ENCODE measurements at places on chromosomes 3 and 15.

GRCh38 chr3:122014741-122015140 lies 7.3 kb downstream of the ILDR1 start:
- no peaks in the 10 kb centered on the region for H3K27me3 ChIP-seq
- no peak for DNase-seq
- H3K4me3 ChIP-seq: no peak overlapping the region
- no peaks in the 10 kb centered on the region for H3K4me1 ChIP-seq

DNA sequence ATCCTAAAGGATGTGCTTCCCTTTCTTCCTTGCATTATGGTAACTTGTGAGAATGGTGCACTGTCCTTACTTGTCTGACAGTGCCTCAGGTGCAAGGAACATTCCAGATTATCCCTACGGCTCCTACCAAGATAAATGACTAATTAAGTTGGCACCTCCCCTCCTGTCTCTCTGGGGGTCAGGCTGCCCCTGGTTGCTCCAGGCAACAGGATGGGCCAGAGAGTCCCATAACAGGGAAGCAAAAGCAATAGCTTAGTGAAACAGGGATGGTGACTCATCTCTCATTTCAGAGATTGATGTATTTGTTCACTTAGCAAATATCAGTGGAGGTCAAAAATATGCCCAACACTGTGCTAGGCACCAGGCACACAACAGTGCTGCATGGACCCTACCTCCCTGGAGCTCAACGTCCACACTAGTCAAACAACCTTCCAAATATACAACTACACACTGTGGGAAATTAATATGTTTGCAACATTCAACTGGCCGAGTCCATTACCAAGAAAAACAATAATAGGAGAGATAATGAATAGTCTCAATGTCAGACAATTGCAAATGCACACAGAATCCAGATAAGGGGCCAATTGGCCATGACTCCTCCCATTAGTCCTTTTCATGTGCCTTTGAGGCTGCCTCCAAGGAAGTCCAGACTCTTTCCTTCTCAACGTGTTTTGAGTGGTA lies 249.0 kb downstream of the TLE3 start:
- peak; percentile 4 for DNase-seq
- H3K36me3 ChIP-seq: no peaks in the 10 kb centered on the region
- H3K4me1 ChIP-seq: peaks cover 16% of the 10 kb centered on the region
- H3K27ac ChIP-seq: no peak overlapping the region
- H3K4me3 ChIP-seq: no peak overlapping the region
- peaks cover 6% of the 10 kb centered on the region for H3K27me3 ChIP-seq

GRCh38 chr3:140529096-140529495 lies 148.8 kb upstream of the TRIM42 start:
- H3K27me3 ChIP-seq: no peaks in the 10 kb centered on the region
- no peak overlapping the region for H3K4me3 ChIP-seq
- H3K27ac ChIP-seq: no peak overlapping the region
- H3K4me1 ChIP-seq: peaks cover 3% of the 10 kb centered on the region

DNA sequence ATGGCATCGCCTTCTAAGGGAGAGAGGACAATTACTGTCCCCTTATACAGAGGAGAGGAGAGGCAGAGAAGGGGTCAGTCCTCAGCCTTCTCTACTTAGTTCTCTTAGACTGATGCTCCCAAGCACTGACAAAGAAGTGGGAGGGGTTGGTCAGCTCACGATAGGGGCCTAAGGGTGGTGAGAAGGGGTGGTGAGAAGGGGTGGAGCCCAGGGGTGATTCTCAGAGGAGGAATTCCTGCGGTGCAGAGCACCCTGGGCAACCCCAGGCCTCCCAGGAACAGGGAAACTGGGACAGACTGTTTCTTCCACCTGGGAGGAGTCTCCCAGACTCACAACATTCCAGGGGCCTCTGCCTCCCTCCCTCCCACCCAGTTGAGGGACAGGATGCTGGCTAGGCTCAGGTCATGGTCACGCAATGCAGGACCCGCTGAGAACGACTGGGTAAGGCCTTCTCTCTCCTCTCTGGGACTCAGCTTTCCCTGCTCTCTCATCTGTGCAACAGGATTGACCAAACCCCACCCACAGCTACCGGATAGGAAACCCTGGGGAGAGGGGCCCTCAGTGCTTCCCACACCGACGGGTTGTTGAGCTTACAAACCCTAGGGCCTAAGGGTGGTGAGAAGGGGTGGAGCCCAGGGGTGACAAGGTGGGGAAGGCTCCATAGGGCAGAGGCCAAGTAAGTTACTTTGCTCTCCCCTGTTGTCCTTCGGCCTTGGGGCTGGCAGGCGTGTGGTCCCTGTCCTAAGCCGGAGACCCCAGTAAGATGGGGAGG lies 1.5 kb downstream of the TPRA1 start:
- no peaks in the 10 kb centered on the region for H3K36me3 ChIP-seq
- H3K27ac ChIP-seq: peak overlapping the region; percentile 92
- peak; percentile 87 for DNase-seq
- H3K4me3 ChIP-seq: peak overlapping the region; percentile 94

DNA sequence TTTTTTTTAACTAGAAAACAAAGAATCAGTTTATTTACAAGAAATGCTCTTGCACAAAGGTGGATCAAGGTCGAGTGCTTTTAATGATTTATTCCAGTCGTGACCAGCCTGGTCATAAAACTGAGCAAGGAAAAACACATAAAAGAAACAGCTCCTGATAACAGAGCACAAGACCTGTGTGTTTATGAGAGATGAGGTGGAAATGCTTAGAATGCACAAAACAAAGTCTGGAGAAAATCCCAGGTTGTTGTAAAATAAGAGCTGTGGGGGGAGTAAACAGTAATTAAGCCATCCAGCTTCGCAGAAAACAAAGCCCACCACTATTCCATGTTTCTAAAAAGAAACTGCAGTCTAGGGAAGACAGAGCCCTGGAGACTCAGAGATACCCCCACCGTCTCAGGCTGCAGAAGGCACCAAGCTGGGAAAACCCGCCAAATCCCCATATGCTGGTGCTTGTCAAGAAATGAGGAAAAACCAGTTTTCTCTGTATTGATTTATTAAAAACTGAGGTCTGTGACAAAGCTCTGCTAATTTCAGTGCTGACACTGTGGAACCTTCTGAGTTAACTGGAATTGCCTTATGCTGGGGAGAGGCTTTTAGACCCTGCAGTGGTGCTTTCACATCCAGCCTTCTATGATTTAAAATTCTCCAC lies 139.3 kb downstream of the ADAMTS17 start:
- H3K4me1 ChIP-seq: no peaks in the 10 kb centered on the region
- no peaks in the 10 kb centered on the region for H3K27me3 ChIP-seq
- DNase-seq: no peak
- H3K36me3 ChIP-seq: no peaks in the 10 kb centered on the region
- H3K4me3 ChIP-seq: no peak overlapping the region
- no peak overlapping the region for H3K27ac ChIP-seq

GRCh38 chr3:31137718-31138465 lies 243.4 kb upstream of the GADL1 start:
- DNase-seq: peak; percentile 13
- H3K27me3 ChIP-seq: no peaks in the 10 kb centered on the region
- peaks cover 7% of the 10 kb centered on the region for H3K4me1 ChIP-seq
- H3K4me3 ChIP-seq: no peak overlapping the region
- H3K27ac ChIP-seq: no peak overlapping the region
- no peaks in the 10 kb centered on the region for H3K36me3 ChIP-seq

DNA sequence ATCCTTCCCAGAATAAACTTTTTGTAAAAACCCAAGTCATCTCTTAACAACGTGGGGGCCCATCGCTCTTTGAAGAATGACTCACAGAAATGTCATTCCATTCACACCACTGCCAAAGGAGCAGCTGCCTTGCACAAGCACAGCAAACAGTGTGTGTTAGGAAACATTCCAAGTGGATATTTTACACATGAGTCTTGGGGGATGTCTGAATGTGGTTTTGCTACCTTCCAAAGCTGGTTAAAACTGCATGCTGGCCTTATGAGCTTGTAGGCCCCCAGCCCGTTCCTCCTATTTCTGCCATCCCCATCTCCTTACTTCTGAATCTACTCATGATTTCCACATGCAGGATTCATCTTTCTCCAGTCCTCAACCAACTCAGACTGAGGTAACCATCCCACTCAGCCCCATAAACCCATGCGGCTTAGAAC lies 130.8 kb downstream of the CPNE4 start:
- H3K27me3 ChIP-seq: no peaks in the 10 kb centered on the region
- peak overlapping the region; percentile 39 for H3K4me3 ChIP-seq
- no peaks in the 10 kb centered on the region for H3K36me3 ChIP-seq
- H3K4me1 ChIP-seq: peaks cover 33% of the 10 kb centered on the region

DNA sequence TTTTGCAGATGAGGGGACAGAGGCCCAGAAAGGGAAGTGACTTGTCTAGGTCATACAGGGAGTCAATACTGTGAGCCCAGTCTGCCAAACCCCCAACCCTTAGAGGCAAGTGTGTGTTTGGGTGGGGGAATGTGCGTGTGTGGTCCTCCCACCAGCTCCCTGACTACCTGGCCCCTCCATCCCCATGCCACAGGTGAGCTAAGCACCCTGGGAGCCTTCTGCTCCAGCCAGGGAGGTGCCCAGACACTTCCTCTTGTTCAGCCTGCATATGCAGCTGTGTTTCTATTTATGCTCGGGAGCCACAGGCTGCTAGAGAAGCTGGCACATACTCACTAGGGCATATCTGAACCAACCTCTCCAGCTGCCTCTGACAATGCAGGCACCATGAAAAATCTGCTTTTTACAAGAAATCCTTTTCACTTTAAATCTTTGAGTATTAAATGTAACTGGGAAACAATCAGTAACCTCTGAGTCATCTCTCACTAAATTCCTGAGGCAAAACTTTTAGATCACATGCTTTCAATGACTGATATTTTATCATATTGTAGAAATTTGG lies 20.7 kb downstream of the TBC1D2B start:
- H3K4me3 ChIP-seq: 0 out of 2 replicates have a peak overlapping the region, but pooled peaks have one; percentile 36
- peak overlapping the region; percentile 68 for H3K27ac ChIP-seq
- 0 out of 2 replicates have a peak, but pooled peaks cover 8% of the 10 kb centered on the region for H3K36me3 ChIP-seq
- H3K27me3 ChIP-seq: no peaks in the 10 kb centered on the region

DNA sequence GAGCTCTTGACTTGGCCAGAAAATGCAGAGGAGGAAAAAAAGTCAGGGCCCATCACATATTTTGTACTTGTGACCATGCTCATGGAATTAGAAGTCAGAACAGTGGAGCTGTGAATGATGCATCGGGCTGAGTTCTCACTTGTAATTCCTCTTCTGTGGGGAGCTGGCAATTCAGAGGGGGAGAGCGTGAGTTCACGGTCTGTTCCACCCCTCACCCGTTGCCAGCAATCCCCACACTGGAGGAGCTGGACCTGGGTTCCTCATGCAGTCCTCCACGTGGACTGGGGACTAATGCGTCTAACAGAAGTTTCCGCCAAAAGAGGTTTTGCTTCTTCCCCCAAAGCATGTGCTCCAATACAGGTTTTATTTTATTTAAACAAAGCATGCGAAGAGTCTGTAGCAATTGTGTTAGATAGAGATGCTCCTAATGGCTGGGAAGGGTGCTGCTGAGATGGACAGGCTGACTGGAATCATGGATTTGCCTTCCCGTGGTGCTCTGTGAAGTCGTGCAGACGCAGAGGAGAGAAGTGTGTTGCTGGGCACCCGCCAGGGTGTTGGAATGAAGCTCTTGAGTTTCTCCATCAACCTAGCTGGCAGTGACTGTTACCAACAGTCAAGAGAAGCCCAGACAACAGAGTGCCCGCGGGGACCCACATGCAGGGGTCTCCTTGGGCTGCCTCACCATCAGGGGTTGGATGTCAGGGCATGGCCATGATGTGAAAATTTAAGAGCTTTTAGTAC lies 77.4 kb upstream of the PCSK6 start:
- no peaks in the 10 kb centered on the region for H3K4me1 ChIP-seq
- no peaks in the 10 kb centered on the region for H3K27me3 ChIP-seq
- H3K27ac ChIP-seq: no peak overlapping the region

- no peak overlapping the region for H3K27ac ChIP-seq
- no peaks in the 10 kb centered on the region for H3K36me3 ChIP-seq
- peaks cover 9% of the 10 kb centered on the region for H3K4me1 ChIP-seq
- DNase-seq: no peak
- H3K4me3 ChIP-seq: no peak overlapping the region
Measured at GRCh38 chr15:69472046-69472445, 19.4 kb downstream of the RPLP1 start.

DNA sequence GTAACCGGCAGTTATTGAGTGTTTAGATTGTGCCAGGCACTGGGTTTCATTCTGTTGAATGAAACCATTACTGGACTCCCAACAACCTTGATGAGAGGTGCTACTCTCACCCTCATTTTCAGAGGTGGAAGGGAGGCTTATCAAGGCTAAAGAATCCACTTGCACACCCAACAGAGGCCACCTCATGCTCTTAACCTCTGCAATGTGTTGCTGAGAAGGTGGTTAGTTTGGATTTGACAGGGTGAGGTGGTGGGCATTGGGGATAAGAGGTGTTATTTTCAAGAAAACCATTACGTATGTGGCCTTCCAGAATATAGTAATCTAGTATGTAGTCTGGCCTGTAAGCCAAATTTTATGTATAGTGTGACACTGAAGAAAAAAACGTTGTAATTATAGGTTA lies 73.1 kb downstream of the FHIT start:
- H3K27me3 ChIP-seq: no peaks in the 10 kb centered on the region
- H3K36me3 ChIP-seq: no peaks in the 10 kb centered on the region
- H3K27ac ChIP-seq: no peak overlapping the region
- H3K4me3 ChIP-seq: no peak overlapping the region

- H3K4me1 ChIP-seq: no peaks in the 10 kb centered on the region
- no peak overlapping the region for H3K27ac ChIP-seq
- H3K27me3 ChIP-seq: no peaks in the 10 kb centered on the region
- DNase-seq: no peak
- H3K36me3 ChIP-seq: no peaks in the 10 kb centered on the region
- no peak overlapping the region for H3K4me3 ChIP-seq
Measured at GRCh38 chr15:54304321-54304720, 326.1 kb downstream of the UNC13C start.

DNA sequence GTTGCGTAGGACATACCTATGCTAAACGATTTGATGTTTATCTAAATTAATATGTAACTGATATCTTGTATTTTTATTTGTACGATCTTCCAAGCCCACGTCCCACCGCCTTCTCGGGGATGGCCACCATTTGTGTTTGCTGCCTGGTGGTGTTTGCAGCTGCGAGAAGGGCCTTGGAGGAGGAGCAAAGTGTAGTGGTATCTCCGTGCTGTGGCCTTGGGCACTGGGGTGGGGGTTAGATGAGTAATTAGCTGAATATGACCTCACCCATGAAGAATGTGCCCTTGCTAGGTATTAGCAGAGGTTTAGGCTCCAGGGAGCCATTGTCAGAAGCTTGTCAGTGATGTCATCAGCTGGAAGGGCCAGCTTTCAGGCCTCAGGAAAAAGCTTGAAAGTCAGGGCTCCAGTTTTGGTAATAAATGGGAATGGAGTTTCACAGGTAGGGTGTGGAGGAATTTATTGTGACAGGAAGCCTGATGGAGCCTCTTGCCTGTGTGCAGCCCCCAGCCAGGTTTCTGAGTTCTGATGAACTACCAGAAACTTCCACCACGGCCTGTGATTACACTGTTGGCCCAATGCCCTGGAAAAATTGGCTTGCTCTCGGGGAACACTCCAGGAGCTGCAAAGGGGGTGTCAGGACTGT lies 41.0 kb downstream of the FLNB start:
- H3K36me3 ChIP-seq: no peaks in the 10 kb centered on the region
- peaks cover 93% of the 10 kb centered on the region for H3K4me1 ChIP-seq
- H3K4me3 ChIP-seq: peak overlapping the region; percentile 1
- peak overlapping the region; percentile 89 for H3K27ac ChIP-seq

DNA sequence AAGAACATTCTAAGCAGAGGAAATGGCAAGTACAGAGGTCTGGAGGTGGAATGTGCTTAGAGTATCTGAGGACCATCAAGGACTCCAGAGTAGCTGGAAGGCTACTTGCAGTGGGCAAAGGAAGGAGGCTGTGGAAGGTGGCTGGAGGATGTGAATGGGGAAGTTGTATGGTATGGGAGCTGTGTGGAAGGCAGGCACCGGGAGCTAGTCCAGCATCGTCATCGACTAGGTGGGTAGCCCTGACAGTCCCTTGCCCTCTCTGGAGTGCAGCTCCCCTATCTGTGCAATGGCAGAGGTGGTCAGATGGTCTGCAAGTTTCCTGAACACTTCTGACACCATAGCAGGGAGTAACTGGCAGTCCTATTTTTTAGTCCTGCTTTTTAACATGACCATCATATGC lies 19.3 kb downstream of the CCDC13 start:
- H3K27ac ChIP-seq: no peak overlapping the region
- H3K4me3 ChIP-seq: no peak overlapping the region
- DNase-seq: no peak
- no peaks in the 10 kb centered on the region for H3K36me3 ChIP-seq

Measured in GM23248 (cell line).